ENCODE measurements at places on chromosomes 6 and 20.

DNA sequence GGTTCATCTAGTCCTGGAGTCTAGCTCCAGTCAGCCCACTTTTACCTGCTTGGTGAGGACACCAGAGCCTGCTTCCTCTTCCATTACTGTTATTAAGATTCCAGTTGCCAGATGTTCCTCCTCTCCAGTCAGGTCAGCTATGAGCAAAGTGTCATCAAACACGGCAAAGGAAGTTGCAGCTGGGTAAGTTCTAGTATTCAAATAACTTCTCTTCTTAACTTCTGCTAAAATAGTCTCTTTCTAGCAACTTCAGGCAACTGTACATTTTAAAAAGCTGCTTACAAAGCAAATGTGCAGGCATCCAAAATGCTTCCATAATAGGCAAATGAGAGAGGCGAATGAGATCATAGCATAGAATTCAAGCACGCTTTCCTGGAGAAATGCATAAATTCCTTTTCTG, 18.4 kb upstream of the MRPS18A start:
- no peak for DNase-seq
- peaks cover 13% of the 10 kb centered on the region for H3K4me1 ChIP-seq
- H3K4me3 ChIP-seq, result no peak overlapping the region
- H3K36me3 ChIP-seq, result no peaks in the 10 kb centered on the region
- no peaks in the 10 kb centered on the region for H3K27me3 ChIP-seq

- H3K4me3 ChIP-seq, result no peak within 1 kb of the TSS
- H3K27ac ChIP-seq, result no peak within 1 kb of the TSS
- H3K27me3 ChIP-seq, result no peaks in the 10 kb centered on the region
- H3K4me1 ChIP-seq, result no peaks in the 10 kb centered on the region
- H3K36me3 ChIP-seq, result no peaks in the 10 kb centered on the region
These were observed at the start of gene VSTM2L for GRCh38 chr20:37902504-37903313. VSTM2L (plus strand) TSS chr20:37903127; CDS start chr20:37903351, 224 bp downstream.

DNA sequence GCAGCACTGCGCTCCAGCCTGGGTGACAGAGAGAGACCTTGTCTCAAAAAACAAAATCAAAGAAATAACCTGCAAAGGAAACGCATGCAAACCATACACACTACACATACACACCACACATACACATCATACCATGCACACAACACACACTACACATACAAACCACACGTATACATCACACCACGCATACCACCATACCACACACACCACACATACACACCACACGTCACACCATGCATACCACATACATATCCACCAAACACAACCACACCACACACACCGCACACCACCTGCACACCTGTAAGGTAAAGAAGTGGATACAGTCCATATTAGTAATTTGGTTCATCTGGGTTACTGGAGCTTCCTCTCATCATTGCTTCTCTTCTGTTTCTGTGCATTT, 32.3 kb upstream of the F13A1 start:
- no peak overlapping the region for H3K27ac ChIP-seq
- H3K4me1 ChIP-seq, result no peaks in the 10 kb centered on the region
- no peak overlapping the region for H3K4me3 ChIP-seq
- no peaks in the 10 kb centered on the region for H3K36me3 ChIP-seq
- H3K27me3 ChIP-seq, result no peaks in the 10 kb centered on the region

DNA sequence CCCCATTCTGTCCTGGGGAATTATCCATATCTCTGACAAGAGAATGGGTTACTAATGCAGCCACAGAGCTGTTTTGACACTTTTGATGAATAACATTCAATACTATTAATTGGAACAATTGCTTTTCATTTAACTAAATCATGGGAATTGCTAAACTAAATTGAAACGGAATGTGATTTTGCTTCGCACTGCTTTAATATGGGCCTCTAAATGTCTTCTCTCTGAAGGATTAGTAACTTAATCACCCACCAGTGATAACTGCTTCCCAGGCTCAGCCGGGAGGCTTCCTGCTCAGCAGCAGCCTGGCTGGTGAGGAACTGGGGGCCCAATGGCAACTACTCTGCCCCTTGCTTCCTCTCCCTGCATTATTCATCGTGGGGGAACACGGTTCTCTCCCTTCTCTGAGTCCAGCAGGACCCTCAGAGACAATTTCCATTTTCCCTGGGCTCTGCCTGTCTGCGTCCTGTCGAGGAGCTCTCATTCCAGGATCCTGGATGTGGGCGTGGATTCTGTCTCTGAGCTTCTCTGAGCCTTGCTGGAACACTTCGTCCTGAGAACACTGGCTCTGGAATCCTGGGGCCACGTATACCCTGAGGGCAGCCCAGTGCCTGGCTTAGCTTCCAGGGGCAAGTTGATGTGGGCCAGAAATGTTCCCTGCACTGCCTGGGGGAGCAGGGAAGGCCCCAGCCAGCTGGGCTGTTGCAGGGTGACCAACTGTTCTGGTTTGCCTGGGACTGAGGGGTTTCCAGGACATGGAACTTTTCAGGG, 308.9 kb downstream of the DHX35 start:
- H3K36me3 ChIP-seq, result no peaks in the 10 kb centered on the region
- peaks cover 7% of the 10 kb centered on the region for H3K4me1 ChIP-seq
- DNase-seq, result peak; percentile 44
- no peaks in the 10 kb centered on the region for H3K27me3 ChIP-seq

DNA sequence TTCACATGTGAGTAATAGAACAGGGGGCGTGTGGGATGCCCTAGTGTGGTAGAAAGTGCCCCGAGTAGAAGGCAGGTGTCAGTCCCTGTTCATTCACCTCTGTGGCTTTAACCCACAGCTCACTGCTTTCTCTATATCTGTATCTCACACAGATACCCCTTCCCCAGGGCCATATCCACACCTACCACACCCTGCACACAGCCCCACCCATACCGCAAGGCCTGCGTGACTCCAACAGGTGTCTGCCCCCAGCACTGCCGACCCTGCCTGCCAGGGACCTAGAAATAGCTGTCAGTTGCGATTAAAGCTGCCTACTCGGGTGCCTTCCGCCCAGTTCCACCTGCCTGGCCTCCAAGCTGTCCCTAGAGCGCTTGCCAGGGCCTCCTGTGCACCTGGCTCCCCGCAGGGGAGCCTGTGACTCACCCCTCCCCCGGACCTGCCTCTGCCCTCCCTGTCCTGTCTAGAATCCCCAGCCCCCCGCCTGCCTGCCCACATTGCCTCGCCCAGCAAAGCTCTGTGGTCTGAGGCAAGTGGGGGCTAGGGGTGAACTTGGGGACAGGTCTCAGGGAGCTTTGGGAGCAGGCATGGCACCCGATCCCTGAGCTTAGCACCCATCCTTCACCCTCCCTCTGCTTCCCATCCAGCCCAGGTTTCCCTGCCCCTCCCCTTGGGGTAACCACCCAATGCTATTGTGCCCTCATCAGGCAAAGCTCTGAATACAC, 38.3 kb upstream of the ID1 start:
- no peak overlapping the region for H3K27ac ChIP-seq
- DNase-seq, result no peak
- H3K36me3 ChIP-seq, result peaks cover 8% of the 10 kb centered on the region
- no peaks in the 10 kb centered on the region for H3K27me3 ChIP-seq

- DNase-seq, result no peak
- H3K4me1 ChIP-seq, result no peaks in the 10 kb centered on the region
- no peak overlapping the region for H3K4me3 ChIP-seq
- H3K36me3 ChIP-seq, result no peaks in the 10 kb centered on the region
- H3K27ac ChIP-seq, result no peak overlapping the region
These were observed 59.4 kb upstream of the SCP2D1 start for GRCh38 chr20:18754030-18754652.

GRCh38 chr6:101080597-101080996, 199.5 kb upstream of the ASCC3 start:
- no peak for DNase-seq
- no peaks in the 10 kb centered on the region for H3K36me3 ChIP-seq
- no peaks in the 10 kb centered on the region for H3K4me1 ChIP-seq
- no peak overlapping the region for H3K27ac ChIP-seq

- H3K36me3 ChIP-seq, result no peaks in the 10 kb centered on the region
- peaks cover 2% of the 10 kb centered on the region for H3K4me1 ChIP-seq
- peak; percentile 86 for DNase-seq
- no peak overlapping the region for H3K4me3 ChIP-seq
- no peak overlapping the region for H3K27ac ChIP-seq
These were observed 21.5 kb upstream of the ARHGAP18 start for GRCh38 chr6:129731428-129731827.

DNA sequence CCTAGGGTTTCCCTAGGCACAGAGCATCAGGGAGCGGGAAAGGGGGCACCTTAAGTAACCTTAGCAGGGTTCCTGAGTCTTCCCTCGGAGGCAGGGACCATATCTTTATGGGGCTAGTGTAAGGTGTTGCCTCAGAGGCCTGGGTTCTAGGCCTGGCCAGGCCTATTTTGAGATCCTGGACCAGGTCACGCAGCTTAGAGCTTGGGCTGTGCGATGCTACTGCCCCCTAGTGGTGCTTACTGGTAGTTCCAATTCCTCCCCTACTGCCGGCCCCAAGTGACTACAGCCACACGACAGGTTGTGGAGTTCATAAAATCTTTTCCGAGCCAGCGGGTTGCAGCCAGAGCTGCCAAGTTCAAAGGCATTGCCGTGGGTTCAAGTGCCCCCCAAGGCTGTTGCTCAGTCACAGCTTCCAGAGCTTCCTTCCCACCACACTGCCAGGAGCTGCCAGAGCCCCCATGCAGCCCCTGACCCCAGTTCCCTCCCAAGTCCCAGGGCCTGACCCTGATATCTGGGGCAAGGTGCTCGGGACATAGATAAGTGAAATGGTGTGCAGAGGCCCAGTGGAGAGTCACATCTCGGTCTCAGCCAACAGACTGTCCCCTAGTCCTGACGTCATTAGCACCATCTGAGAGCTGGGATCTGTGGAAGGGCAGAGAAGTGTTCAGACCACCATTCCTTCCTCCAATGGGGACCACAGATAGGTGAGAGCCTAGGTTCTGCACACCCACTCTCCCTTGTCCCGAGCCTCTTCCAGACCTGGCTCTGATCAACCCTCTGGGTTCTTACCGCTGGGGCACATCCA, 3.3 kb downstream of the LRRC73 start:
- peaks cover 8% of the 10 kb centered on the region for H3K27me3 ChIP-seq
- no peaks in the 10 kb centered on the region for H3K4me1 ChIP-seq
- H3K4me3 ChIP-seq, result no peak overlapping the region
- DNase-seq, result peak; percentile 87
- no peak overlapping the region for H3K27ac ChIP-seq

DNA sequence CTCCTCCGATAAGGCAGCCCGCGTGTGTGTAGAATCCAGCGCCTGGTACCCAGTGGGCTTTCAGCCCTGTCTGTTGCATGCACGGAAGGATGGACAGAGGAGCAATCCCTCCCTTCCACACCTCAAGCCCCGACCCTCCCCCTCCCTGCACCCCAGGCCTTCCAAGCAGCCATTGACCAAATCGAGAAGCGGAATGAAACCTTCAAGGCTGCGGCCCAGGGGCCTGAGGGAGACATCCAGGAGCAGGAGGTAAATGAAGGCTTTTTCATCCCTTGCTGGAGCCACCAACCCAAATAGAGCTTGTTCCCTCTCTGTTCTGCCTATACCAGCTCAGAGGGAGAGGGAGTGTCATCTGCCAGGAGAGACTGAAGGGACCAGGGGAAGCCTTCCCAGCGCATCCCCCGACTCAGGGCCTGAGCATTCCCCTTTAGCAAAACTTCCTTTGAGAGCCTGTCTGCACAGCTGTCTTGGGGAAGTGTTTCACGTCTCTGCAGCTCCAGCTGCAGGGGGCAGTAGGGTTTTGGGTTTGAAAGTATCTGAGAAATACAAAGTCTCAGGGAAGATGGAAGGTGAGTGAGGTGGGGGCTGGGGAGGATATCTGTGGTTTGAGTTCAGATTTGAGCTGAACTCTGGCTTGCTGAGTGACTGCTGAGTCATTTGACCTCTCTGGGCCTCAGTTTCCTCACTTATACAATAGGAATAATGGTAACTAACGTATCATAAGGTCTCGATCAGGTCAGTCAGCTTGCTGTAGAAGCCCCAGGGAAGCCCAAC, 16.1 kb downstream of the FGD2 start:
- H3K27ac ChIP-seq, result no peak overlapping the region
- no peaks in the 10 kb centered on the region for H3K36me3 ChIP-seq
- peak; percentile 82 for DNase-seq
- H3K27me3 ChIP-seq, result no peaks in the 10 kb centered on the region
- no peak overlapping the region for H3K4me3 ChIP-seq

GRCh38 chr6:75167325-75167724, 38.5 kb downstream of the COL12A1 start:
- no peaks in the 10 kb centered on the region for H3K36me3 ChIP-seq
- no peak overlapping the region for H3K27ac ChIP-seq
- no peak overlapping the region for H3K4me3 ChIP-seq

DNA sequence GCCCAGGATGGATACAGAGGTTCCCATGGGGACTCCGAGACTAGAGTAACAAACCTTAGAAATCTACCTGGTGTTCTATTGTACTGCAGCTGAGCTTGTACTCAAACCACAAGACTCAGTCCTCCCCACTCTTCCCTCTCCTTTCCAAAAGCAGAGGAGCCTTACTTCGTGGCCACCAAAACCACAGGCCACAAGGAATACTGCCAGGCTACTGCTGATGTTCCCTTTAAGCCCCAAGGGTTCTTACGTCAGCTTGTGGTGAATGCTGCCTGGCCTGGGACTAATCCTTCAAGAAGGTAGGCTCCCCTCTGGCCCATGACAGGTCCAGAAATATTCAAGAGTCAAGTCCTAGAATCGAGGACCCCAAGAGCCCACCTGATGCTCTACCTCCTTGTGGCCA, 10.5 kb upstream of the DEFB128 start:
- no peak overlapping the region for H3K4me3 ChIP-seq
- H3K36me3 ChIP-seq, result no peaks in the 10 kb centered on the region
- no peaks in the 10 kb centered on the region for H3K27me3 ChIP-seq
- no peak for DNase-seq
- H3K4me1 ChIP-seq, result no peaks in the 10 kb centered on the region
- no peak overlapping the region for H3K27ac ChIP-seq

DNA sequence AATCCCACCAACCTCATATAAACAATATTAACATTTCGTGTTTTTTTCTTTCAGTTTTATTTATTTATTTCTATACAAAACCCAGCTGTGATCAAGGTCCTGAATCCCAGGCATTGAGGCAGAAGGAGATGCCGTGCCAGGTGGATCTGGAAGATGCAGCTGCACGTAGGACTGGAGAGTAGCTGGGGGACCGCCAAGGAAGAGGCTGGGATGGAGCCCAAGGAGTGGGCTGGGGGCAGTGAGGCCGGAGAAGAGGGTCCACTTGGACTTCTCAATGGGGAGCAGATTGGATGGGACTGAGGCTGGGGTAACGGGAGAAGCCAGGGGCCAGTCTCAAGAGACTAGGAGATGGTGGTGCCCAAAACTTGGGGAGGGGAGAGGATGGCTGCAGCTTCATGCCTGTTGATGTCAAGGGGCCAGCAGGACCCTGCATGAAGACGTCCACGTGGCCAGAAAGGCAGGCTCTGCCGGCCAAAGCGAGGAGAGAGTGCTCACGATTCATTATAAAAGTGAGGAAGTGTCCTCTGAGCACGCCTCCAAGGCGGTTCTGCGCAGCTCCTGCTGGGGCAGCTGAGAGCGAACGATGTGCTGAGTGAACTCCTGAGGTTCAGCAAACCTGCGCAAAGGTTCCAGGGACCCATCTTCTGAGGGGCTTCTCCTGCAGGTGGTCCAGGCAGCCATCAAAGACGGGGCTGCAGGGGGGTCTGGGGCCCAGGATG, 110.3 kb downstream of the BMP7 start:
- H3K4me3 ChIP-seq, result no peak overlapping the region
- no peaks in the 10 kb centered on the region for H3K27me3 ChIP-seq
- DNase-seq, result no peak
- no peaks in the 10 kb centered on the region for H3K36me3 ChIP-seq

Measured in mesendoderm (in vitro differentiated cells).